ENCODE measurements at places on chromosomes 4 and X.

DNA sequence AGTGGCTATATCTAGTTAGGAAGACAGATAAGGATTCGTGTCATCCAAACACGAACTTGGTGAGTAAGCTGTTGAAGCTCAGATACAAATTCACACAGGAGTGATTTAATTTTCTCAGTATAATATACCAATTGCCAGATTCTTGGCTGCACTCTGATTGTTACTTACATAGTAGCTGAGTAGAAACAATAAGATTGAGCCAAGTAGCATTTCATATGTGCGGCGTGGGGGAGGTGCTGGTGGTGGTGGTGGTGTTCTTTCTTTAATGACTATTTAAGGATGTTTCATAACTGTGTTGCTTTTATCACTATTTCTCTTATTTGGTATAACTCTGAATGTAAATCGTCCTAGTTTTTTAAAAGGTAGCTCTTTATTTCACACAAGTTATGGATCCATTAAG lies 102.9 kb downstream of the UGT8 start:
- no peak for DNase-seq

DNA sequence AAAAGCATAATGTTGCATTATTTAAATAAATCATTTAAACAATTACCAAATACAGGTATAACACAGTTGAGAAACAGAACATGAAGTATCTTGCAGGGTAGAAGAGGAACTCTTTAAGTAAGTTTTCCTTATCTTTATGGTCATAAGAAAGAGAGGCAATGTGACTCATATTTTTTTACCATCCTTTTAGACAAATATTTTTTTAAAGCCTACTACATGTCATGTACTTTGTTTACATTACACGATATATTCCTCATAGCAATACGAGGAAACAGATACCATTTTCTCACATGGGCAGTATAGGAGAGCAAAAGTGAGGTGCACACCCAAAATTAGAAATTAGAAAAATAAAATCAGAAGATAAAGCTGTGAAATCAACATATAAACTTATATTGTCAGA lies 49.3 kb upstream of the EPHA5 start:
- no peak for DNase-seq

DNA sequence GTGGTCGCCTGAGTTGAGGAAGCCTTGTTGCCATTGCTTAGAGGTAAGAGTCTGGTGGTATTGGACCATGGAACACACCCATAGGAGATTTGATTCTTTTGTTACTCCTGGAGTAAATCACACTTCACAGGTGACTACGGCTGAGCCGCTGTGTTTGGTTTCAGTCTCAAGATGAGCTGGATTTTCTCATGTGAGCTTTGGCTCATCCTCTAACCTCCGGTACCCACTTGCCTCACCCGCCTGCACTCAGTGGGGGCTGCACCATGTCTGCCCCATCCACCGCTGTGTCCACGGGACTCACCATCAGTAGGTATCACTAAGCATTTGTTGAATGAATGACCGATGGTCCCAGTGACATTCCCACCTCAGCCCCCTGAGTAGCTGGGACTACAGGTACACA lies 52.7 kb downstream of the HTT-AS start:
- DNase-seq: no peak

DNA sequence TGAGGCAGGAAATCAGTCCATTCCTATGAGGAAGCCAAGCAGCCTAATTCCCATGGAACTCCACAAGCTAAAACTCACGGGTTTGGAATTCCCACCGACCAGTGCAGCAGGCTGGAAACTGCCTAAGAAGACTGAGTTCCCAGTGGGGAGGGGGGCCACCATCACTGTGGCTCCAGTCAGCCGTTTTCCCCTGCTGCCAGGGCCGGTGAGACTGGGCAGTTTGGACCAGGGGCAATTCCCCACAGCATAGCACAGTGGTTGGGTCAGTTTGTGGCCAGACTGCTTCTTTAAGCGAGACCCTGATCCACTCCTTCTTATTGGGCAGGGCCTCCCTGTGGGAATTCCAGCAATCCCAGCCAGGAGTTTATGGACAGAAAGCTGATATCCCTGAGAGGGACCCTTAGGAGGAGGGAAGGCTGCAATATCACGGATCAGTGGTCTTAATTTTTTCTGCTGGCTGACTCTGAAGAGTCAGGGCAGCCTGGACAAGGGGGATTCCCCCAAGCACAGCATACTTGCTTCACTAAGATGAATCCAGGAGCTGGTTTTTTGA lies 20.7 kb downstream of the PAGE5 start:
- no peak for DNase-seq

- no peak for DNase-seq
These were observed 203.8 kb downstream of the ADGRA3 start for GRCh38 chr4:22312113-22312512.

- DNase-seq: no peak
These were observed 171.4 kb downstream of the CRLF2 start for GRCh38 chrX:1041091-1041490.

DNA sequence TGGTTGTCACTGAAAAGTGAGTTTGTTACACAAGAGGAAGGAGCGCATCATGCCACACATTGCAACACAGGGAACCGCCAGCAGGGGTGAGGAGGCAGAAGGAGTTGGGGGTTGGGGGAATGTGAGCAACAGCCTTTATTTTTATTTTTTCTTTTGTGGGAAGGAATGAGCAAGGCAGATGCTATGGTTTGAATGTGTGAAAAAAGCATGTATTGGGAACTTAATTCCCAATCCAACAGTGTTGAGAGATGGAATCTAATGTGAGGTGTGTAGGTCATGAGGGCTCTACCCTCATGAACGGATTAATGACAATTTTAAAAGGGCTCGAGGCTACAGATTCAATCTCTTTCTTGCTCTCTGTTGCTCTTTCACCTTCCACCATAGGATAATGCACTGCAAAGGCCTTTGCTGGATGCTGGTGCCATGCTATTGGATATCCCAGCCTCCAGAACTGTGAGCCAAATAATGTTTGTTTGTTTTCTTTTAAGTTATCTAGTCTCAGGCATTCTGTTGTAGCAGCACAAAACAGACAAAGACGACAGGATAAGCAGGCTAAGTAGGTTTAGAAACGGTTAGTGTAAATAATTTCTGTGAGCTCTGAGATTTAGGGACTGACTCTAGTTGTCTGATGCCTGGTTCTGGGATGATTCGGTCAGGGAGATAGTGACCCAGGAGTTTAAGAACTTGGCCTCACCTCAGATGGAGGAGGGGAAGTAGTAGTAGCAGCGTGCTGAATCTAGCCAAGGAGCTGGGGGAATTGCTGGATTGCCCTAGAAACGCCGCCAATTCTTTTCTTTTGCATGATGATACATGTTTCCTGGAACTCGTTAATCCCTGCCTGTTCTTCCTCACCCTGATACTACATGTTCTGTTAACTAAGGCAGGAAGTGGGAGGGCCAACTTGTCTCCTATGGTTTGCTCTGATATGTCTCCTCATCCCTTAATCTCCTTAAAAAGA lies 156.6 kb upstream of the CTSO start:
- no peak for DNase-seq

GRCh38 chr4:161132715-161133425 lies 1030.9 kb downstream of the FSTL5 start:
- DNase-seq: no peak

Measured in activated CD8-positive, alpha-beta memory T cell treated with anti-CD3 and anti-CD28 coated beads for 1 hour (primary cell).